ENCODE measurements at places on chromosomes 11 and 22. TPM values are rescaled to one million over a fixed set of nuclear protein-coding genes. Genes with fewer than 3 reads are reported as not detected.

DNA sequence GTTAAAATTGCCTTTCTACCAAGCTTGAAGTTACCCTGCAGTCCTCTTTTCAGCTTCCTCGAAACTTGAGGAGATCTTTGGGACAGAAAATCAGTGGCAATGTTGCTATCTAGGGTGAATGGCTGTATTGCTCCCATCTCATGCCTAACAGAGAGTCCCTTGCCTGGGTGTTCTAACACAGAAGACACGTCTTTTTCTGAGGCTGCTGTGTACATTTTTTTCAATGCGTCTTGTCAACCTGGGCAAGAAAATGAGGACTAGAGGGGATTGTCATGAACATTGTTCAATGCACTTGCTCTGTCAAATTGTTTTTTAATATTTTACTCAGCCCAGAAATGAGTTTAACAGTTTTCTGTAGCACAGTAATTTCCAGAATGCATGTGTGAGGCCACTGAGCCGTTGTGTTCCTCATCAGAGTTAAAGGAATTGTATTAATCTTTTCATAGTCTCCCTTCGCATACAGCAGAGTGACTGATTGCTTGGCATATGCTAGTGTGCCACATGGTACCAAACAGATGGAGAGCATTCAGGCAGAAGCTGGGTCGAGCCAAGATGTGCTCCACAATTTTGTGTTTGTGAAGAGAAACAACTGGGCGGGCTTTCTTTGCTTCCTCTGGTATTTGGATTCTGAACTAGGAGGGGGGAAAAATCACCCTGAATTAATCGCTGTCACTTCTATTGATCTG, 86.0 kb downstream of the CASP12 start:
- no peak overlapping the region for H3K27ac ChIP-seq
- H3K4me1 ChIP-seq: no peaks in the 10 kb centered on the region
- DNase-seq: no peak
- no peak overlapping the region for H3K4me3 ChIP-seq
- H3K36me3 ChIP-seq: no peaks in the 10 kb centered on the region
- no peaks in the 10 kb centered on the region for H3K27me3 ChIP-seq

DNA sequence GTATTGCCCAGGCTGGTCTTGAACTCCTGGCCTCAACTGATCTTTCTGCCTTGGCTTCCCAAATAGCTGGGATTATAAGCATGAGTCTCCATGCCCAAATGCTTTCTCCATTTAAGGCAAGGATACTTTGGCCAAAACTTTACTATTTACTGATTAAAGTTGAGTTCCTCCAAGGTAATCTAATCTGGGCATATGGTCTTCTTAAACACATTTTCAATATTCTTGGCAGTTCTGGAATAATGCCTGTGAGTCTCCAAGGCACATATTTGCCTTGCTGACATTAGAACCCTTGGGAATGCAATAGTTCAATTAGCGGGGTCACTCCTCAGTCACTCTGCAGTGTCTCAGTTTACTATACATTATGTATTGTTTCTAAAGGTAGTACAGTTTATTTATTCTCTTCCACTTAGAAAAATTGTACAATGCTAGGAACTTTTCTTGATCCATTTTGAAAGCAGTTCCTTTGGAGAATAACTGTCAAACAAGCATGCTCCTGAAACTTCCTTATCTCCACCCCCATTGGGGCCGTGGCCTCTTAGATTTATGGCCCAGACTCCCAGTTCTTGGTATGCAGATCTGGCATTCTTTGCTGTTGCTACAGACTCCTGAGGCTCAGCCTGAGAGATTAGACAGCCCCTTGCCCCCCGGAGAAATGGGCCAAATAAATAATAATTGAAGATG, 13.1 kb upstream of the RAB38 start:
- H3K4me1 ChIP-seq: no peaks in the 10 kb centered on the region
- H3K4me3 ChIP-seq: no peak overlapping the region
- DNase-seq: no peak
- H3K27ac ChIP-seq: no peak overlapping the region
- H3K36me3 ChIP-seq: no peaks in the 10 kb centered on the region

DNA sequence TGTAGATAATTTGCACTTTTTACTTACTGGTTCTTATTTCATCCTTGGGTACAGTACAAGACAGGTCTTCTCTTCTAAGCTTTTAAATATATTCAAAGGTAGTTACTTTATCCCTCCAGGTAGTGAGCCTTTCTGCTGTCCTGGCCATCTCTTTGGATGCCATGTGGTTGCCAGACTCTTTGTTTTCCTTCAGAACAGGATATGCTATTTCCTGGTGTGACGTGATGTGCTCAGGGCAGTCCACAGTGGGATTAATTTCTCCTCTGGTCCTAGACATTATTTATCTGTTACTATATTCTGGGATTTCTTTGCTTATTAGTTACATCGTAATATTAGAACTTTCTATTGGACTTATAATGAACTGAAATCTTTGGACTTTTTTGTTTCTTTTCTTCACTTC, 63.7 kb downstream of the PPP6R3 start:
- H3K4me1 ChIP-seq: peaks cover 19% of the 10 kb centered on the region
- no peaks in the 10 kb centered on the region for H3K27me3 ChIP-seq
- peaks cover 90% of the 10 kb centered on the region for H3K36me3 ChIP-seq
- no peak overlapping the region for H3K4me3 ChIP-seq

DNA sequence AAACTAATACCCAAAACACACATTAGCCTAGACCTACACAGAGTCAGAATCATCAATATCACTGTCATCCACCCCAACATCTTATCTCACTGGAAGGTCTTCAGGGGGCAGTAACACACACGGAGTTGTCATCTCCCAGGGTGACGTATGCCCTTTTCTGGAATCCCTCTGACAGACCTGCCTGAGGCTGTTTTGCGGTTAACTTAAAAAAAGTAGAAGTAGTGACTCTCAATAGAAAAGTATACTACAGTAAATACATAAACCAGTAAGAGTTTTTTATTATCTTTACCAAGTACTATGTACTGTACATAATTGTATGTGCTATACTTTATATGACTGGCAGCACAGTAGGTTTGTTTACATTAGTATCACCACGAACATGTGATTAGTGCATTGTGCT, 80.5 kb downstream of the PGR start:
- H3K27me3 ChIP-seq: no peaks in the 10 kb centered on the region
- no peaks in the 10 kb centered on the region for H3K36me3 ChIP-seq
- DNase-seq: no peak
- no peak overlapping the region for H3K4me3 ChIP-seq

DNA sequence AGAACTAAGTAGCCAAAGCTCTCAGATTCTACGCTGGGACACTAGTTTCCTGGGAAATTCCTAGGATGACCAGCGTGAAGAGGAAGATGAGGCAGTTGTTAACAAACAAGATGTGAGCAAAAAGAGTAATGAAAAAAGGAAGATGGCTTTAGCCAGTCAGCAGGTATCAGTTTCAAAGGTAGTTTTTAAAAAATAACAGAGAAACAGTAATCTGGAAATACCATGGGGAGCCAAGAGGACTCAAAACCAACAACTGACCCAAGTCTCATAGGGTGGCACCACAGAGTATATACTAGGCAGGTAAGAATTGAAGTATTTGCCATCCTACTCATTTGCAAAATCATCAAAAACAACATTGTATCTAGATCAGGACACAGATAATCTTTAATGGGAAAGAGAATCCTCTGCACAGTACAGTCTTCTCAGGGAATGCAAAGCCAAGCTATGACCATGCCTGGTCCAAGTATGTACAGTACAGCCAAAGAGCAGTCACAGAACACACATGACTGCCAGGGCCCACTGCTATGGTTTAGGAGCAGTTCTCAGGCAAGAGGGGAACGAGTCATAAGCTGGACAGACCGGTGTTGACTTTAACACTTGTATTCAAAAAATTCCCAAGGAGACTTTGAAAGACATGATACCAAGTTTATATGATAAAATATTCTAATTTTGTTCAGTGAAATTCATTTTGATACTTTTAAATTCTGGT, 20.6 kb downstream of the MSANTD4 start:
- H3K27ac ChIP-seq: no peak overlapping the region
- DNase-seq: no peak
- no peaks in the 10 kb centered on the region for H3K27me3 ChIP-seq
- H3K4me1 ChIP-seq: peaks cover 2% of the 10 kb centered on the region

DNA sequence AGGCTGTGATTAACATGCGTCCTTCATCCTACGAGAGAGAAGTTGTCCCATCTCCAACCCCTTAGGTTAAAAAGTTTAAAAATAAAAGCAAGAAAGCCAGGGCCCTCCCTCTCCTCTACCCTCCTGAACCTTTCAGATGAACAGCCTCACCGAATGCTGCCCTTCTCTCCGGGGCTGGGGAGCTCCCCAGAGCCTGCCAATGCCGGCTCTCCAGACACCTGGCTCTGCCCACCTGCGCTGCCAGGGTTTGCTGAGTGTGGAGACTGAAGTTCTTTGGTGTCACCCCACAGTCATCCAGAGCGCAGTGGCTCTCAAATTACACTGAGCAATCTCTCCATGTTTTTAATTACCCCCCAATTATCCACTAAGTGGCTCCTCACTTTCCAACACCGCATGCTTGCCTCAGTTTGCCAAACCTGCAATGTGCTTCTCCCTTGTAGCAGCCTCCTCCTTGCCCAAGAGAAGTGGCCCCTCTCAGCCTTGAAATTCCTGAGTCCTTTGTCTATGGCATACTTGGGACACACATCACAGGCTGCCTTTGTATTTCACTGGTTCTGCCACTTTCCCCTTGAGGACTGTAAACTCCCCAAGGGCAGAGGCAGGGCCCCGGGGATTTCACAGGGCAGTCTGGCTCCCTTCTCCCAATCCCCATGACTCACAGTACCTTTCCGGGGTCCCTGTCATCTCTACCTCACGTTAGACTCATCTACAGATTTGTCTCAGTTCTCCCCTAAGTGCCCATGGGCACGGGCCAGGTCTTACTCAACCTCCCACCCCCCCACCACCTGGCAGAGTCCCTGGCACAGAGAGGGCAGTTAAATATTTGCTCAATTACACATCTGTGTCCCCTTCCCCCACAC, 2.0 kb downstream of the MYH9 start:
- H3K4me3 ChIP-seq: peak overlapping the region; percentile 94
- H3K4me1 ChIP-seq: peaks cover 71% of the 10 kb centered on the region
- DNase-seq: peak; percentile 72
- peak overlapping the region; percentile 97 for H3K27ac ChIP-seq
- H3K27me3 ChIP-seq: no peaks in the 10 kb centered on the region
- H3K36me3 ChIP-seq: peaks cover 40% of the 10 kb centered on the region

- H3K4me3 ChIP-seq: no peak overlapping the region
- no peaks in the 10 kb centered on the region for H3K36me3 ChIP-seq
- H3K27me3 ChIP-seq: peaks cover 40% of the 10 kb centered on the region
- no peaks in the 10 kb centered on the region for H3K4me1 ChIP-seq
- H3K27ac ChIP-seq: no peak overlapping the region
Observed at GRCh38 chr11:57230791-57231538, 6.1 kb downstream of the APLNR start.

DNA sequence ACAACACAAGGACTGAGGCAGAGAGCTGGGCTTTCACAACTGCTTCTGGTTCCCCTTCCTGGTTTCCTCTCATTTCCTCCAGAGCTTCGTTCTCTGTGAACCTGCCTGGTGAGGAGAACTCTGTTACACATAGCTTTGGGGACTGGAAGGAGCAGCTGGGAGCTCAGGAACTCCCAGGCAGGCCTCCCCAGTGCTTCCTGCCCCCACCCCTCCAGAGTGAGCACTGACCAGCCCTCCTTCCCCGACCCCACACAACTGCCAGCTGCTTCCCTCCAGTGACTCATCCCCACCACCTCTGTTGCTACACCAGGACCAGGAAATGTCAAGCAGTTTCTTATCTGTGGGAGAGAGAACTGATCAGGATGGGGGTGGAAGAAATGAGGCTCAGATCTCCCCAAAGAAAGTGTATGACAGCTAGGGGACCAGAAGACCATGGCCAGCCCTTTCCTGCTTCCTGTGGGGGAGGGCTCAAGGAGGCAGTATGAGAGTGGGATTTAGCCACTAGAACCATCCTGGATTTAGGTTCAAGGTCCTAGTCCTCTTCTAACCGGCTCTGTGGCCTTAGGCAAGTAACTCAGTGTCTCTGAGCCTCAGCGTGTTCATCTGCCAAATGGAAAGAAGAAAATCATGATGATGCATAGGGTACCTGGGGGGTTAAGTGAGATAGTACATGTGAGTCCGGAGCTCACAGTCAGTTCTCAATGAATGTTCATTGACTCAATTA, 4.5 kb upstream of the TP53I11 start:
- no peak overlapping the region for H3K27ac ChIP-seq
- H3K27me3 ChIP-seq: no peaks in the 10 kb centered on the region
- H3K4me1 ChIP-seq: peaks cover 26% of the 10 kb centered on the region
- no peaks in the 10 kb centered on the region for H3K36me3 ChIP-seq
- DNase-seq: no peak

DNA sequence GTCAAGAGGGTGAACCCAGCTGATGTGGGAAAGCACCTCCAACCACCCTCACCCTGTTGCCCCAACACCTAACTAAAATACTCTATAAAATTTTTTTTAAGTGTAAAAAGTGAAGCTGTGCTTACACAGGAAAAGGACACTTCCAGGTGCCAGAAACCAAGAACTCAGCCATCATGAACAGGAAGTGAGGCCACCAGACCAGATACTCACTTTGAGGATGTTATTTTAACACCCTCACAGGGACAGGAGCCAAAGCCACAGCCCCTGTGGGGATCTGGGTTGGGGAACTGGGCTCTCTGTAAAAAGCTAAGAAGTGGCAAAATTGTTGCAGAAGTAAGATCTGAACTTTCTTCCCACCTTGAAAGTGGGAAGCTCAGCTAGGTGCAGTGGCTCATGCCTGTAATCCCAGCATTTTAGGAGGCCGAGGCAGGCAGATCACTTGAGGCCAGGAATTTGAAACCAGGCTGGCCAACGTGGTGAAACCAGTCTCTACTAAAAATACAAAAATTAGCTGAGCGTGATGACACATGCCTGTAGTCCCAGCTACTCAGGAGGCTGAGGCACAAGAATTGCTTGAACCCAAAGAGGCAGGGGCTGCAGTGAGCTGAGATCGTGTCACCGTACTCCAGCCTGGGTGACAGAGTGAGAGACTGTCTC, 3.8 kb downstream of the RSPH14 start:
- DNase-seq: peak; percentile 42
- H3K36me3 ChIP-seq: no peaks in the 10 kb centered on the region
- no peaks in the 10 kb centered on the region for H3K27me3 ChIP-seq
- peak overlapping the region; percentile 94 for H3K27ac ChIP-seq

- no peaks in the 10 kb centered on the region for H3K27me3 ChIP-seq
- H3K4me3 ChIP-seq: no peak overlapping the region
- no peaks in the 10 kb centered on the region for H3K36me3 ChIP-seq
- H3K4me1 ChIP-seq: no peaks in the 10 kb centered on the region
Observed at GRCh38 chr11:43992834-43993637, 50.6 kb downstream of the C11orf96 start.

DNA sequence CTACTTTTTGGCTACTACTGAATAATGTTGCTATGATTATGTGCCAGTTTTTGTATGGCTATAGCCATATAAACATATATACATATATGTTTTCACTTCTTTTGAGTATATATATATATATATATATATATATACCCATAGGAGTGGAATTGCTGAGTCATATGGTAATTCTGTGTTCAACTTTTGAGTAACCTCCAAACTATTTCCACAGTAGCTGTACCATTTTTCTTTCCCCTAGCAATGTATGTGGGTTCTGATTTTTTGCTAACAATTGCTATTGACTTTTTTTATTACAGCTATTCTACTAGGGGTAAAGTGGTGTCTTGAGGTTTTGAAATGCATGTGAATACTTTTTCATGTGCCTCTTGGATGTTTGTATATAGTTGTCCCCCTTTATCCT, 30.4 kb downstream of the CBL start:
- peaks cover 48% of the 10 kb centered on the region for H3K36me3 ChIP-seq
- peak overlapping the region; percentile 13 for H3K27ac ChIP-seq
- no peaks in the 10 kb centered on the region for H3K27me3 ChIP-seq
- no peak for DNase-seq

- peak overlapping the region; percentile 9 for H3K4me3 ChIP-seq
- no peaks in the 10 kb centered on the region for H3K36me3 ChIP-seq
- peak; percentile 40 for DNase-seq
- H3K4me1 ChIP-seq: peaks cover 26% of the 10 kb centered on the region
Observed at GRCh38 chr11:117900121-117900648, 23.7 kb upstream of the FXYD6 start.

MPPED2 gene
- 0.37 TPM for total RNA-seq

CASP5 gene
- total RNA-seq: not detected

AMOTL1 gene
- total RNA-seq: 1.0 TPM

PAX6 gene
- not detected for total RNA-seq

BCO2 gene
- total RNA-seq: 1.4 TPM

All from activated B cell treated with CpG ODN at 0.5 μM for 24 hours (primary cell).